Activated CD4-positive, alpha-beta memory T cell treated with anti-CD3 and anti-CD28 coated beads for 36 hours (primary cell): ENCODE measurements at places on chromosomes 5 and 9. TPM values are rescaled to one million over a fixed set of nuclear protein-coding genes. Genes with fewer than 3 reads are reported as not detected.

- DNase-seq: no peak
Observed at GRCh38 chr9:7402334-7403027, 397.1 kb downstream of the DMAC1 start.

GRCh38 chr9:129604056-129604765 is 16.7 kb downstream of the C9orf50 start:
- DNase-seq: no peak

DNA sequence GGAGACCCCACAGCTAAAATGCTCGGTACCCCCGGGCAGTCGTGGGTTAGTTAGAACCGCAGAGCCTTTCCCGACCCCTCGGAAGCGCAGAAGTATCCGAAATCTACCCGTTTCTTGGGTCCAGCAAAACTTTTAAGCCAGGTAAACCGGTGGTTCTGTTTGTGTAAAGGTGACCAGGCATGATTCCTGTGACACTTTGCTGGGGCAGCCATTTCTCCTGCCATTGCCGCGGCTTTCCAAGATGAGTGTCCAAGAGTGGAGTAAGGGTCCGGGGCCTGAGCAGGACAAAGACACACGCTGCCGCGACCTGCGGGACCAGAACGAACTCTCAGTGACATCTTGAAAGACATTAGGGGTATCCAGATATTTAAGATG is 655 bp downstream of the MARVELD2 start:
- no peak for DNase-seq

Gene SHLD3
- 2.6 TPM for total RNA-seq

- DNase-seq: no peak
Observed at GRCh38 chr9:130825351-130825651, 9.8 kb upstream of the ABL1 start.

GRCh38 chr9:109639674-109640579 is 140.1 kb upstream of the PALM2AKAP2 start:
- DNase-seq: no peak

Gene ELAVL2
- not detected for total RNA-seq

DNA sequence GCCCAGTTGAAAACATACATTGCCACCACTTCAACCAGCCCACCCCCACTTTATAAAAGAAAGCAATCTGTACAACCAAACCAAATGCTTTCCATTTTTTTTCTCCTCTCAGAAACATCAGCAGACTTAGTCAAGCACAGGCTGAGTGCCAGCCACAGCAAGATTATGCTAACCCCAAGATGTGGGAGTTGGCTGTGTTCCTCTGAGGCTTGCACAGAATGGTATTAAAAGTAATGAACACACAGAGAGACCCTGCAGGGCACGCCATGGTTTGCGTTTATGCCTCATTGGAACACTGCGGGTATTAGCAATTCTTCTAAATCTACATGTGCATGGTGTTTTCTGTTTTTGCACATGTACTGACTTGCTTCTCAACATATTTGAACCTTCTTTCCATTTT is 419.9 kb upstream of the GRAMD2B start:
- no peak for DNase-seq

GRCh38 chr9:134625361-134626068 is 16.1 kb upstream of the COL5A1 start:
- DNase-seq: no peak
